ENCODE measurements at places on chromosomes 7 and 10.

- no peak for DNase-seq
These were observed 73.6 kb downstream of the JMJD1C start for GRCh38 chr10:63392224-63392623.

GRCh38 chr7:135714534-135715009 is 13.4 kb downstream of the SLC13A4 start:
- DNase-seq: no peak

DNA sequence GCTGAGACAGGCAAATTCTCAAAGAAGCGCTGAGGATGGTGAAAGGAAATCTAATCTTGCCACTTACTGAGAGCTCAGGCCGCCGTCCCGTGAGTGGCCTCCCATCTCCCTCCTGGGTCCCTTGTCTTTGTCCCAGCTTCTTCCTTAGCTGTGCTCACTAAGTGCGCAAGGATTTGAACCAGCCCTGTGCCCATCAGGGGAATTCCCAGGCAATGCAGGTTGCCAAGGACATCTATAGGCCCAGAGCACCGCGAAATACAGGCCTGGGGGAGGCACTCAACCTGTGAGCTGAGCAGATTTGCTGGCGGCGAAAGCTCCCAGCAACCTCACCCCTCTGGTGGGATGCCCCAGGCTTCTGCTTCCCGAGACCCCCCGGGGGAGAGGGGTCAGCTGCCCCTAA is 64.8 kb downstream of the OAT start:
- DNase-seq: no peak

- no peak for DNase-seq
These were observed 13.2 kb downstream of the PDGFA start for GRCh38 chr7:506391-506831.

DNA sequence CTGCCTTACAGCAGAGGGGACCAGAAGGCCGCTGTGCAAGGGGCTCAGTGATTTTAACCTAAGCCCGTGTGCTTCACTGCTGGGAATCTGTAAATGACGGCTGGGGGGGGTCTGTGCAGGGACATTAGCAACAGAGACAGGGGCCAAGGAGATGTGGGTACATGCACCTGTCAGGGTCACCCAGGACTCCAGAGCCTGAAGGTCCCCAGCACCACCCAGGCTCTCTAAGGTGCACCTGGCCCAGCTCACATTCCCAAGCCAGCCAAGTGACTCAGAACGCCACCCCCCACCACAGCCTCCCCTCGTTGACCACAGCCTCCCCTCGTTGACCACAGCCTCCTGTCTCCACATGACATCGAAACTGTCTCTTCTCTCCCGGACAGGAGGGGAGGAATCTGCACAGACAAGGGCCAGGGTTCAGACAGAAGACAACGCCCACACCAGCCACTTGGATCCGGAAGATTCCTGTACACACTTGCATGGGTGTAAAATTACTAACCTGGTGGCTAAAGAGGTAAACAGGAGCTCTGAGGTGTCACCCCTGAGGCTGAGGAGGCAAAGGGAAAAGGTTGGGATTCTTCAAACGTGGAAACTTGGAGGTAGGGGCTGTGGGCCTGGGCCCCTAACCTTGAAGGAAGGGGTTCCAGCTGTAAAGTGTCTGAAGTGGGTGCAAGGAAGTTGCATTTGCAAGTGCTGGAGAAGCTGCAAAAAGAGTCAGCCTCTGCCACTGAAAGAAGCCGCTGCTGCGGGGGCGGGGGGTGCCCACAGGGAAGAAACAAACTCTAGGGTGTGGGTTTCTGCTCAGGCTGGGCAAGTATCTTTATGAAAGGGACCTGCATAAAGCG is 27.0 kb downstream of the CALML3 start:
- DNase-seq: peak; percentile 17

DNA sequence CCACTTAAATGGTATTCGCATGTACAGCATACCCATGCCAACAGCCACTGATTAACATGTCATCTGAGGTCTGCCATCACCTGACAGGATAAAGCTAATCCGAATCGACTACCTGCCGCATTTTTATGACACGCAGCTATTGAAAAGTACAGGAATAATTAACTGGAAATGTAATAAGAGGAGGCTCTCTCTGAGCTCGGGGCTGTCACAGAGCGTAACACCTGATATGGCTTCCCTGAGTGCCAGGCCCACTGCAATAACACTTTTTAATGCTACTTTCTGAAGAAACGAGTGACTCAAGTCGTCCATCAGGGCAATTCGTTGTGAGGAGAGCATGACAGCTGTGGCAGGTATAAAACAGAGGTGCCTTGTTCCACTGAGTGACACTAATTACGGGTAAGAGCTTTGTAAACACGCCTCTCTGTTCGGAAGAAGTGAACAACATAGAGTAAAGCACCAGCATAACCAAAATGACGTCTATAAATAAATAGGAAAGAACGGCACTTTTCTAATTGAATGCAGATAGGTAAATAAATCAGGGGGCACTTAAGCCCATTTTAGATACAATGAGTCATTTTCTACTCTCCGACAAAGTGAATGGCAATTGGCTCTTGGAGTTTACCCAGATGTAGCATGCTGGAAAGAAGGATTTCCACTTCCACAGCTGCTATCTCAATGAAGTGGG is 56.5 kb upstream of the CREB5 start:
- no peak for DNase-seq

DNA sequence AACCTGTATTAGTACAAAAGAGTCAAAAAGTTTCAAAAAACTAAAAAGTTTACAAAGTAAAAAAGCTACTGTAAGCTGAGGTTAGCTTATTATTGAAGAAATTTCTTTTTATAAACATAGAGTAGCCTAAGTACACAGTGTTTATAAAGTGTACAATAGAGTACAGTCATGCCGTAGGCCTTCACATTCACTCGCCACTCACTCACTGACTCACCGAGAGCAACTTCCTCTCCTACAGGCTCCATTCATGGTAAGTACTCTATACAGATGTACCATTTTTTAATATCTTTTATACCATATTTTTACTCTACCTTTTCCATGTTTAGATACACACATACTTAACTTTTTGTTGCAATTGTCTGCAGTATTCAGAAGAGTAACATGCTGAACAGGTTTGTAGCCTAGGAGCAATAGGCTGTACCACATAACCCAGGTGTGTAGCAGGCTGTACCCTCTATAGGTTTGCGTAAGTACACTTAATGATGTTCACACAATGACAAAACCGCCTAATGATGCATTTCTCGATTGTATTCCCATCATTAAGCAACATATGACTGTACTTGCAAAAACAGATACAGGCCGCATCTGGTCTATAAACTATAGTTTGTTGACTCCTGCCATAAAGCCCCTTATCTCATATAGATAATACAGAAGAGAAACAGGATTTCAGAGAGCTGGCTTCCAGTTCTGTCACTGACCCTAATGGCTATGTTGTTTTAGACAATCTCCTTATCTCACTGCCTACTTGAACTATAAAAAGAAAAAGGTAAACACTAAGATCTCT is 438.8 kb downstream of the HTR7 start:
- DNase-seq: no peak

DNA sequence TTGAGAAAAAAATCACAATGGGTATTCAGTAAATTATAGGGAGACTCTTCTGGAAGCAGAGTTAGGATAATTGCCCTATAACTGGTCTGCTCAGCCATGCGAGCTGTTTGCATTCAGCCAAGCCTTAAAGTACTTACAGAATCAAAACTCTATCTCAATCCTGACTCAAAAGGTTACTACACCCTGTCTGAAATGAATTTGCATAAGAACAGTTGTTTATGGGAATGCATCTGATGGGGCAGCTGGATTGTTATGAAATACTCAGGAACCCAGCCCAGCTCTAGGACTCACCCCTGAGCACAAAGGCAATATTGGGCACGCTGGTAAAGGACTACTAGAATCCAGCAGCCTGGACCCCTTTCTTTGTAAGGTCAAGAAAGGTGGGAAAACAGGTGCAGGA is 38.8 kb downstream of the AKR1B15 start:
- no peak for DNase-seq

GRCh38 chr7:106915873-106916272 is 50.8 kb downstream of the PIK3CG start:
- DNase-seq: no peak

DNA sequence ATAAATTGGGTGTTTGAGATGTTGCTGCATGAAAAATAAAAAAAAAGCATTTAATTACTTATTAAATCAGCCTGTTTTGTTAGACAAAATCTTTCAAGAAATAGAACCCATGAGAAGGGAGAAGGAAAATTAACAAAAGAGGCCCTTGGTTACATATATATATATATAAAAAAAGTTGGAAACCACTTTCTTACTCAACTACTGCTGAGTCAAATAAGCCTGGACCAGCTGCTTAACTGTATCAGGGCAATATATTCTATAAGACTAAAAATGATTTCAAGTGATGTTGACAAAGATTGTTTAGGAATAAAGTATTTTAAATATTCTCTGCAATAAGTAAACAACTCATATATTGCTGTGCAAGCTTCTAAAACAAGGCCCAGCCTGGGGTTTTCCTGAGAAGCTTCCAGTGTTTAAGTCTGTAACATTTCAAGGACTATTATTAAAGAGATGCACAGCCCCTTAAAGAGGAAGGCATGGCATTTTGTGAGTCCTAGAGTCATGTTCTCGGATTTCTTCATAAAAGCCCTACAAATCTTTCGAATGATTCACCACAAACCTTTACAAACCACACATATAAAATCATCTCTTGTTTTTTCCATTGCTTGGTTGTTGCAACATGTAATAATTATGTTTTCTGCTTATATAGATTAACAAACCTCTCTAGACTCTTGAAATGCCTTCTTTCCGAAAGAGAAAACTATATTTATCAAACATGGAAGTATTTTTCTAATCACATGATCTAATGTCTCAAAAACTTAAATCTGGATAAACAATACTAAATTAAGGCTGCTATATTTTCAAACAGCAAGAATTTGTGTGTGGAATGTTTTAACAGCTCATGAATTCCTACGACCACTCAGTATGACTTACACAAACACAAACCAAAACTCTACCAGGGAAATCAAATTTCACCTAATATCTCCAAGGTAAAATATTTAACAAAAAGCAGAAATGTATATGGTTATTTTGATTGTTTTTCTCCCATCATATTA is 14.3 kb downstream of the JAZF1 start:
- no peak for DNase-seq

DNA sequence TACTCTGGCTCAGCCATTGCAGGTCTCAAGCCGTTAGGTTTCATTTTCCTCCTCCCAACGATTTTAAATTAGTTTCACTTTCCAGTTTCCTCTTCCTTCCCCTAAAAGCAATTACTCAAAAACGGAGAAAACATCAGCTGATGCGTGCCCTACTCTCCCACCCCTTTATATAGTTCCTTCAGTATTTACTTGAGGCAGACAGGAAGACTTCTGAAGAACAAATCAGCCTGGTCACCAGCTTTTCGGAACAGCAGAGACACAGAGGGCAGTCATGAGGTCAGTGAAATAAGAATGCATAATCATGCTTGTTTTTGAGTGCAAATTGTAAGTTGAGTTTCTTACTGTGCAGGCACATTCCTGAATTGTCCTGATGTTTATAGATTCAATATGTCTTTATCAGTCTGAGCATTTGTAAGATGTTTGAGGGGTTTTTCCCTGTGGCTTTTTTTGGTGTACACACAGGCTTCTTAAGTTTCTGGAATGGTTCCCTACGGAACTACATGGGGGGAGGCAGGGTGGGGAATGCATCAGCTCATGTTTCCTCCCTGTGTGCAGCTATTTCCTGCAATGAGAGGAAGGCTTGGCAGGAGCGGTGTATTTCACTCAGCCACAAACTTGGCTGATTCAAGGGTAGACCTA is at the start of gene IFIT3:
Gene IFIT3 (plus strand): TSS at position 195 of the 639 bp plus-strand sequence. CDS start 77 bp downstream, at position 272.
- DNase-seq: no peak

- no peak for DNase-seq
These were observed 13.2 kb downstream of the BBS9 start for GRCh38 chr7:33142585-33142984.

- DNase-seq: no peak
These were observed 303.3 kb upstream of the SEMA3A start for GRCh38 chr7:84497873-84498272.

DNA sequence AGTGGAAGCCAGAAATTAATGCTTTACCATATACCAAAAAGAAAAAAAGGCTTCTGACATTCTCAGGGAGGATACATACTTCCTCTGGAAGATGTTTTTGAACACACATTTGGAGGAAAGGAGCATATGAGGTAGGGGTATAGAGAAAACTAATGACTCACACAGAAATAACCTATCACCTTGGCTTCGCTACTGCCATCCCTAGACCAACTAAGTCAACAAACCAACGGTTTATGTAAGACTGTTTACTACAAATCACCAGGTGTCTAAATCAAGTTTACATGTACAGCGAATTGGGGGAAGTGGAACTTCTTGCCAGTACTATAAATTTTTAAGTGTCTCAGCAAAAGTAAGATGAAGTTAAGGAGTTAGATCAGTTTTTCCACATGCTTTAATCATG is 96.9 kb downstream of the NT5C2 start:
- no peak for DNase-seq

- no peak for DNase-seq
These were observed 59.6 kb upstream of the SEMA3E start for GRCh38 chr7:83708531-83708930.

GRCh38 chr10:17059197-17059688 is 70.4 kb downstream of the CUBN start:
- no peak for DNase-seq

GRCh38 chr7:112868609-112869008 is 78.4 kb upstream of the TMEM168 start:
- DNase-seq: no peak

GRCh38 chr7:39269034-39269433 is 291.3 kb downstream of the POU6F2 start:
- no peak for DNase-seq

- no peak for DNase-seq
These were observed 246.0 kb downstream of the ELFN1 start for GRCh38 chr7:1915956-1916600.

- no peak for DNase-seq
These were observed 88.0 kb downstream of the ARHGAP22 start for GRCh38 chr10:48516911-48517310.

- DNase-seq: no peak
These were observed 18.7 kb downstream of the EDRF1 start for GRCh38 chr10:125738206-125738605.

DNA sequence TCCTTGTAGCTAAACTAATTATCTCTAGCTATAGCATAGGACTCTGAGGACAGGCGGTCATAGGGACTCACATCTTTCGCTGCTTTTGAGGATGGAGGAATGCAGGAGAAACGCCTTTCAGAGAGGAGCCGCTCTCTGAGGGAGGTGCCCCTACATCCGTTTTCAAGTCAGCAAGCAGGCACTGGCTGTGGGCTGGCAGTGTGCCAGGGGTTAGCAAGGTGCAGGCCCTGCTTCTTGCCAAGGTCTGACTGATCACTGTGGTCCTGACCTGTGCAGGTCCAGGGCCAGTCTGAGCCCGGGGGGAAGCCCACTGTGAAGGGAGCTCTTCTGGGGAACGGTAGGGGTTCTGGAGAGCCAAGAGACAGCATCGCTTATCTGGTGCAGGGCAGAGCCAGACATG is 89.4 kb downstream of the SH3PXD2A start:
- peak; percentile 65 for DNase-seq

Data from activated gamma-delta T cell treated with anti-CD3 and anti-CD28 coated beads, Interleukin-2, amount 50 U/mL, for 16 hours (primary cell).